ENCODE measurements at places on chromosomes 1 and 21.
A peak's percentile ranks its signal among the peaks of the same experiment; 100 is the strongest.

GRCh38 chr1:85274969-85275453 is 1.4 kb downstream of the BCL10 start:
- no peak for DNase-seq
- H3K36me3 ChIP-seq, result peaks cover 22% of the 10 kb centered on the region
- H3K4me1 ChIP-seq, result peaks cover 33% of the 10 kb centered on the region
- peaks cover 4% of the 10 kb centered on the region for H3K27me3 ChIP-seq

- H3K4me3 ChIP-seq, result peak overlapping the region; percentile 71
- DNase-seq, result no peak
- H3K4me1 ChIP-seq, result peaks cover 7% of the 10 kb centered on the region
- H3K36me3 ChIP-seq, result no peaks in the 10 kb centered on the region
- H3K27me3 ChIP-seq, result peaks cover 56% of the 10 kb centered on the region
- H3K27ac ChIP-seq, result no peak overlapping the region
Observed at GRCh38 chr1:41381692-41382479, 20.7 kb downstream of the FOXO6 start.

DNA sequence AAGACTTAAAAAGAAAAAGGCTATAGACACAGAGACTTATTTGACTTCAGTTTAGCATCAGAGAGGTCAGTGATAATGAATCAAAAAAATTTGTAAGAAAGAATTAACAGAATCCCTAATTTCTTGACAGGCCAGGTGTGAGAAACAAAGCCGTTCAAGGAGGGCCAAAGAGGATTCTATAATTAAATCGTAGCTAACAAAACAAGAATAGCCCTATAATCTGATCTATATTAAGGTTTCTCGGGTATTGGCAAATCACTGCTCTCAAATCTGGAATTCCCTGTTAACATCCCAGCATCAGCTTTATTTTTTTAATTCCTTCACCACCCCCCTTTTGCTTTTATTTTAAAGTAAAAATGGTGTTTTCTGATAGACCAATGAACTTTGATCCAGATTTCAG is 60.3 kb downstream of the PUM1 start:
- DNase-seq, result no peak
- no peak overlapping the region for H3K27ac ChIP-seq
- H3K4me1 ChIP-seq, result peaks cover 25% of the 10 kb centered on the region
- H3K4me3 ChIP-seq, result no peak overlapping the region
- no peaks in the 10 kb centered on the region for H3K27me3 ChIP-seq

DNA sequence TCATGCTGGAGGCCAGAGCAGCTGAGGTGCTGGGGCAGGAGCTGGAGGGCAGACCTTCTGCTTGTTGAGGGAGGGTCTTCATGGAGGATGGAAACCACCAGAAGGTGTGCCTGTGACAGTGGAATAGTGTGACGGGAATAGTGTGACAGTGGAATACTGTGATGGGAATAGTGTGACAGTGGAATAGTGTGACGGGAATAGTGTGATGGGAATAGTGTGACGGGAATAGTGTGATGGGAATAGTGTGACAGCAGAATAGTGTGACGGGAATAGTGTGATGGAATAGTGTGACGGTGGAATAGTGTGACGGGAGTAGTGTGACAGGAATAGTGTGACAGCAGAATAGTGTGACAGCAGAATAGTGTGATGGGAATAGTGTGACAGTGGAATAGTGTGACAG is 325.1 kb downstream of the HHAT start:
- no peak overlapping the region for H3K4me3 ChIP-seq
- DNase-seq, result no peak
- H3K27ac ChIP-seq, result no peak overlapping the region
- H3K27me3 ChIP-seq, result peaks cover 6% of the 10 kb centered on the region
- H3K4me1 ChIP-seq, result no peaks in the 10 kb centered on the region

- no peak overlapping the region for H3K27ac ChIP-seq
- H3K4me1 ChIP-seq, result no peaks in the 10 kb centered on the region
- H3K4me3 ChIP-seq, result no peak overlapping the region
- DNase-seq, result no peak
- H3K36me3 ChIP-seq, result no peaks in the 10 kb centered on the region
Observed at GRCh38 chr1:248045209-248045608, 1.4 kb upstream of the OR2L3 start.

DNA sequence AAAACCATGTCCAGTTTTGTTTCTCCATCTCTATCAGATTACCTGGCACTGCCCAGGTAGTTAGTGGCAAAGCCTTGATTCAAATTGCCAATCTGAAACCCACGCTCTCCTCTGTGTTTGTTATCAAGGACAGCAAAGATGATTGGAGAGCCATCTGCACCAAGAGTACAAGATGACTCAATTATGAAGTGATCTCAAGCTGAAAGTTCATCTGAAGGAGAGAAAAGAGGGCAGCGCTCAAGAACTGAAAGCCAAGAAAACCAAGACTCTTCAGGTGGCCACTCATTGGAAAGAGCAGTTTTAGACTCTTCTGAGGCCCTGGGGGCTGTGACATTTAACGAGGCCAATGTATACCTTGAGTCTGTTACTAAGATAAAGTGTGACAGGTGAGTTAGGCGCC is 13.8 kb downstream of the RXRG start:
- H3K27ac ChIP-seq, result no peak overlapping the region
- no peak overlapping the region for H3K4me3 ChIP-seq
- H3K27me3 ChIP-seq, result peaks cover 10% of the 10 kb centered on the region
- H3K36me3 ChIP-seq, result peaks cover 3% of the 10 kb centered on the region

- H3K36me3 ChIP-seq, result peaks cover 42% of the 10 kb centered on the region
- peaks cover 37% of the 10 kb centered on the region for H3K4me1 ChIP-seq
- H3K27ac ChIP-seq, result no peak overlapping the region
- H3K27me3 ChIP-seq, result no peaks in the 10 kb centered on the region
- DNase-seq, result no peak
Observed at GRCh38 chr1:53942127-53942957, 3.2 kb downstream of the IFT25 start.

DNA sequence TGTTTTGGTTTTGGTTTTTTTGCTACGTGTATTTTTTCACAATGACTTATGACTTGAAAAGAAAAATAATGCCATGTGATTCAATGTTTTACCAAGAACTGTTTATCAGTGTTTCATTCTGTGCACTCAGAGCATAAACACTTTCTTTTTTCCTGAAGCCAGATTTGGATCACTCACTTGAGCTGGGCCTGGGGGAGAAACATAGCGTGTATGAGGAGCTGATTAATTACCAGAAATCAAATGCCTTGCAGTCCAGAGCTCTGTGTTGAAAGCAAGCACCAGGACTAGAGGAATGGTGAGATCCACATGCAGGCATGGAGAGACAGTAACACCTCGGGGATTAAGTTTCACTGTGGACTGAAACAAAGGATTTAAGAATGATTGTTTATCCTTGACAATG is 642.1 kb upstream of the ADGRL2 start:
- no peak for DNase-seq
- H3K27ac ChIP-seq, result no peak overlapping the region
- no peaks in the 10 kb centered on the region for H3K27me3 ChIP-seq
